Right ventricle myocardium superior (tissue), 1 donor: ENCODE measurements at places on chromosomes 2 and 18. TPM values are rescaled to one million over a fixed set of nuclear protein-coding genes. Genes with fewer than 3 reads are reported as not detected.

The ZSWIM2 gene
- not detected for total RNA-seq

The UGT1A3 gene
- total RNA-seq, result not detected

GRCh38 chr2:231548752-231549151 lies 18.5 kb upstream of the NMUR1 start:
- DNase-seq, result no peak

The LRATD1 gene
- 3.0 TPM for total RNA-seq

GRCh38 chr18:61608316-61608715 lies 275.1 kb downstream of the CDH20 start:
- DNase-seq, result no peak

- no peak for DNase-seq
These were observed 20.7 kb downstream of the DTNA start for GRCh38 chr18:34730774-34731173.
